Thoracic aorta (tissue), 2 donors: ENCODE measurements at places on chromosomes 3 and 15.

GRCh38 chr15:40379374-40379773 is 3.1 kb upstream of the KNSTRN start:
- H3K36me3 ChIP-seq, result no peaks in the 10 kb centered on the region
- no peak overlapping the region for H3K4me3 ChIP-seq
- H3K27me3 ChIP-seq, result no peaks in the 10 kb centered on the region
- no peak for DNase-seq
- H3K27ac ChIP-seq, result no peak overlapping the region

GRCh38 chr15:71066983-71067382 is 48.3 kb upstream of the THSD4 start:
- DNase-seq, result no peak
- H3K27me3 ChIP-seq, result no peaks in the 10 kb centered on the region
- H3K36me3 ChIP-seq, result no peaks in the 10 kb centered on the region
- no peak overlapping the region for H3K27ac ChIP-seq

- H3K36me3 ChIP-seq, result no peaks in the 10 kb centered on the region
- no peaks in the 10 kb centered on the region for H3K4me1 ChIP-seq
- H3K27ac ChIP-seq, result no peak overlapping the region
- H3K27me3 ChIP-seq, result no peaks in the 10 kb centered on the region
- DNase-seq, result no peak
Observed at GRCh38 chr3:168414149-168414548, 318.4 kb upstream of the GOLIM4 start.

GRCh38 chr15:64979252-64979710 is 10.4 kb downstream of the SPG21 start:
- H3K36me3 ChIP-seq, result peaks cover 16% of the 10 kb centered on the region
- H3K27ac ChIP-seq, result no peak overlapping the region
- H3K4me3 ChIP-seq, result no peak overlapping the region
- DNase-seq, result no peak

DNA sequence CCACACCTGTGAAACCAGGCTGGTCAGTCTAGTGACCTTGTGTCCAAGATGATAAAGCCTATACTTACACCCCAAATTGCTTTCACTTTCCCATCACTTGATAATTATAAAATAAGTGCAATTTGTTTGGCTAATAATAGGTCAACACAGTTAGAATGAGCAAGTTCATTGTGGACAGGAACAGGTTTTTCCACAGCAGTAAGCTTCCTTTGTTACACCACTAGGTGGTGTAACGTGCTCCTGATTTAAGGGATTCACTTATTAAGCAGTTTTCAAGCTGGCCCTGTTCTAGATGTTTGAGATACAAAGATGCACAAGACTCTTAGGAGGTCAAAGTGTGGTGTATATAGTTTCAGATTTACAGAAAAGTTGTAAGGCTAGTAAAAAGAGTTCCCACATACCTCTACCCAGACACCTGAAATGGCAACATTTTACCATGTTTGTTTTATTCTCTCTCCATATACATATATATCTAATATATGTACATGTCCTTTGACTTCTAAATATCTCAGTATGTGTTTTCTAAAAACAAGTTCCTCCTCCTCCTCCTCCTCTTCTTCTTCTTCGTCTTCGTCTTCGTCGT is 6.8 kb upstream of the MFSD1 start:
- DNase-seq, result no peak
- H3K4me1 ChIP-seq, result no peaks in the 10 kb centered on the region
- H3K27me3 ChIP-seq, result no peaks in the 10 kb centered on the region

GRCh38 chr15:59367022-59367451 is 5.6 kb downstream of the MYO1E start:
- no peaks in the 10 kb centered on the region for H3K36me3 ChIP-seq
- H3K4me1 ChIP-seq, result peaks cover 39% of the 10 kb centered on the region
- no peak overlapping the region for H3K4me3 ChIP-seq
- DNase-seq, result no peak
- H3K27ac ChIP-seq, result no peak overlapping the region
- H3K27me3 ChIP-seq, result no peaks in the 10 kb centered on the region
